ACHN (cell line): ENCODE measurements at places on chromosomes 12 and 14.
A peak's percentile ranks its signal among the peaks of the same experiment; 100 is the strongest.

GRCh38 chr14:78202976-78203375 is 32.8 kb downstream of the NRXN3 start:
- no peak for DNase-seq

GRCh38 chr12:94074216-94074979 is 74.0 kb upstream of the PLXNC1 start:
- no peak for DNase-seq

- DNase-seq: no peak
Observed at GRCh38 chr14:28813810-28814209, 47.2 kb downstream of the FOXG1 start.

DNA sequence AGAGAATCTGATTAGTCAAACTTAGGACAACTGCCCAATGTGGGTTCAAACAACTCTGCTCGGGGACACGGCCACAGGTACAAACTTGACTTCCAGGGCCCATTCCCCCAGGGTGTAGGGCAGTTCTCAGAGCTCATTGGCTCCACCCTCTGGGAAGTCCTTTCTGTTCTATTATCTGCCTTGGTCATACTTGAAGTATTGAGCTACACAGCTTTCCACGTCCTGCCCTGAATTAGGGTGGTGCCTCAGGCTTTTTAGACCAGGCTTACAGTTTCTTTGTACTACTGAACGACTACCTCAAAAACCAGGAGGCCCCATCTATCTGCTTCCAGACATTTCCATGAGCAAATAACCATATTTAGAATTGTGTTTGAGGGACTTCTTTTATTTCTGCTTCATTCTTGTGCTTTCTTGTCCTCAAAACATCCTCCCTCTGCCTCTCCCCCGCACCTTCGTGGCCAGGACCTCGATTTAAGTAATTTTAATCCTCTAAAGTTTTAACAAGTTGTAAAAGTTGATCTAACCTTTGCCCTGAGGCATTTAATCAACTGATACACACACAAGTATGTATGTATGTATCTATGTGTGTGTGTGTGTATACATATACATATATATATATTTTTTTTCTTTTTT is 281.7 kb upstream of the AMIGO2 start:
- no peak for DNase-seq

- no peak for DNase-seq
Observed at GRCh38 chr14:25396128-25396527, 346.2 kb upstream of the STXBP6 start.

GRCh38 chr12:46403719-46404070 is 31.1 kb upstream of the SLC38A2 start:
- no peak for DNase-seq

GRCh38 chr12:100185361-100185894 is 15.2 kb upstream of the ACTR6 start:
- no peak for DNase-seq

GRCh38 chr14:64801800-64802199 is 77.9 kb downstream of the SPTB start:
- peak; percentile 25 for DNase-seq

DNA sequence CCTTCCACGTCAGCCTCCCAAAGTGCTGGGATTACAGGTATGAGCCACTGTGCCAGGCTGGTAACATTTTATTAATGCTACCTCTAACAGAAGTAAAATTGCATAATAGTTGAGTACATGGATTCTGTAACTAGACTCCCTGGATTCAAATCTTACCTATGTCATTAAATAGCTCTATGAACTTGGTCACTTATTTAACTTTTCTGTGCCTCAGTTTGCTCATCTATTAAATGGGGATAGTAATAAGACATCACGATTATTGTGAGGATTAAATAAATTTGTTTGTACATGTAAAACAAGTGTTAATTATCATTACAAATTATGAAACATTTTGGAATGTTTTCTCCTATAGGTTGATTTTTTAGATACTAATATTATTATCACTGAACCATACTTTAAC is 6.7 kb downstream of the ACTR6 start:
- no peak for DNase-seq

DNA sequence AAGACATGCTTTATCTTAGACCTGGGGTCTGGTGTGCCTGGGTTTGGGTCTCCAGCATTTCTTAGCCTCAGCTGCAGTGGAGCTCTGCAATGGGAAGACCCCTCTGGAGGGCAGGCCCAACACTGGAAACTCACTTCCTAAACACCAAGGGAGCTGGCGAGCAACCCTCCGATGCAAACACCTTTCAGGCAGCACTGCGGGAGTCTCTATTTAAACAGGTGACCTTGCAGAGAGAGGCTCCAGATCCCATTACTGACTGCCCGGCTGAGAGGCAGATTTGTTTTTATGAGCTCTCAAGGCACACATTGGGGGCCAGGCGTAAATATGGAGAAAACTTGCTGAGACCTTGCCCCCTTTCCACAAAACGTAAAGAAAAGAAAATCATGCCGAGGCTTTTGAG is 195.5 kb downstream of the PAX9 start:
- DNase-seq: no peak

DNA sequence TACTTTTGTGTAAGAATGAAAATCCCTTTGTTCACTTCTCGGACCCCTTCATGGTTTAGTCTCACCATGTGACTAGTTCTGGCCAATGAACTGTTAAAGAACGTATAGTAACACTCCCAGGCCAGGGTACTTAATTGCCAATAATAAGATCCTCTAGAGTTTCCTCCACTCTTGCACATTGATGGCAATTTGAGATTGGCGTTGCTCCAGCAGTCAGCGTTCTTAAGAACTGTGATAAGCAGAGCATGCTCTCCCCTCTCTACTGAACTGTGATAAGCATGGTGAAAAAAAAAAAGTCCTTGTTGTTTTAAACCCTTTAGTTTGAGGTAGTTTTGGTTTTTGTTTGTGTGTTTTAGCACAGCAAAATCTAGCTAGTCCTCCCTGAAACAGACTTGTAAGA is 854.5 kb downstream of the SLC6A15 start:
- no peak for DNase-seq

DNA sequence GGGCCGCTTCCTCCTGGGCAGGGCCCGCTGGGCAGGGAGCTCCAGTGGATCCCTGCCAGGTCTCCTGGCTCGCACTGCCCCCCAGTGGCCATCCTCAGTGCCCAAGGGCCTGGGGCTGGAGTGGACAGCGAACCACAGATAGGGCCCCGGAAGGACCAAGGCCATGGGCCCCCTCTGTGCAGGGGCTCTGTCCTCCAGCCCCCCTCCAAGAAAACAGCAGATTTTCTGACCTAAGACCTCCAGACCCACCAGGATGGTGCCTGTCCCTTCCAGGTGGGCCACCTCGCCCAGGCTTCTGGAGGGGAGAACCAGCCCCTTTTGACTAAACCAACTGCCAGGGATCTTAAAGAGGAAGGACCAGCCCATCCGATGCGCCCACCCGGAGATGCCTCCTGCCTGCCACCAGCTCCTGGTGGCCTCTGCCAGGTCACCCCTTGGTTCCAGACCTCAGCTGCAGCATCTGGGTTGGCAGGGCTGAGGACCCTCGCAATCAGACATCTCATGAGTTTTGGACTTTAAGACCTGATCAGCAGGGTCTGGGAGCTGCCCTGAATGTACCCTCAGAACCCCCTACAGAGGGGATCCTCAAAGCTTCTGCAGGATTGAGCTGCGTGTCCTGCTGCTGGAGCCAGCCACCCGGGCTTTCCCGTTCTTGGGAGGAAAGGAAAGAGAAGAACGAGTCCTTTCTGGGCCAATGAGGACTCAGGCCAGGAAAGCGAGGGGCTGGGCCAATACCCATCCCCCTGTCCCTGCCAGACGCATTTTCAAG is 325.8 kb upstream of the DIO3 start:
- DNase-seq: peak; percentile 55

GRCh38 chr12:121448771-121449315 is 48.9 kb downstream of the RNF34 start:
- DNase-seq: no peak

GRCh38 chr12:109759595-109759994 is 46.0 kb downstream of the FAM222A start:
- no peak for DNase-seq

GRCh38 chr14:70168406-70168805 is 20.3 kb downstream of the SLC8A3 start:
- DNase-seq: no peak

DNA sequence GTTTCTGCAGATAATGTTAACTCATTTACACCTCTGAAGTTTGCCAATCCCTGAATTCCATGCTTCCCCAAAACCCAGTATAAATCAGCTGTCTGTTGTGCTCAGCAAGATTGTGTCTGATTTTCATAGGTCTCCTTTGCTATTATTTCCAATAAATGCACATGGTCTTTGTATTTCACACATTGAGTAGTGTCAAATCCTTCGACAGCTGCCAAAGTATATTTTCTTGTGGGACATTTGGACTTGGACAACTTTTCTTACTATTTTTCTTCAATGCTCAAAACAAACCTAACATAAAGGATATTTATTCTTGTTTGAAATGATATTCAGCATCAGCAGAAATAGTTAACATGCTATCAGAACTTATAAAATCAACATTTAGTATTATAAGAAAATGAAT is 406.1 kb upstream of the OR4E1 start:
- no peak for DNase-seq

- no peak for DNase-seq
Observed at GRCh38 chr12:59004456-59004855, 84.2 kb upstream of the LRIG3 start.

DNA sequence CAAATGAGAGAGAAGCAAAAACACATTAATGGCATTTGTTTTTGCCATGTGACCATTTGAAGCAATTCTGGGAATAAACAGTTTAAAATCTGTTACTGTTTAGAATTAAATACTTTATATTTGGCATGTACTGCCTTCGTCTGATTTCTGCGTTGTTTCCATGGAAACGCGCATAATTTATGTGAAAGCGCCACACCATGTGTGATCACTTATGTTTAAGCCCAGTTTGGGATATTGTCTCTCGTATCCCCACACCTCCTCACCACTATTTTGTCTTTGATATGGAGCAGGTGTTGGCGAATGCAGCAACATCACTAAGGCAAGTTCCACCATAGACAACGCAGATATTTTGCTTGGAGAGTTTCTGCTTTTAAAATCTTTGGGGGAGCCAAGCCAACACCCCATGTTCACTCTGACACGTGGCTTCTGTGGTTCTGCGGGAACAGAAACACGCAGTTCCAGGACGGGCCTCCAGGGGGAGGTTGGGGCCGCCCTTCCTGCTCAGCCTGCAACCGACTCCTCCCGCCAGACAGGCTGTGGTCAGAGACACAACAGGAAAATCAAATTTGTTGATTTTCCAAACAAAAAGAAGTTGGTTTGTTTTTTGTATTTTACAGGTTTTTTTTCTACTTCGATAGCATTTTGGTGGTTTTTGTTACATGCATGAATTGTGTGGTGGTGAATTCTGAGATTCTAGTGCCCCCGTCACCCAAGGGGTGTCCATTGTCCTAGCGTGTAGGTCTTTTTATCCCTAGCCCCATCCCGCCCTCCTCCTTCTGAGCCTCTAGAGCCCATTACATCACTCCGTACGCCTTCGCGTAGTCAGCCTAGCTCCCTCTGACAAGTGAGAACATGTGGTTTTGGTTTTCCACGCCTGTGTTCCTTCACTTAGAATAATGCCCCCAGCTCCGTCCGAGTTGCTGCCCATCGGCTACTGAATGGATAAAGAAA is 101.9 kb upstream of the SFSWAP start:
- peak; percentile 63 for DNase-seq

DNA sequence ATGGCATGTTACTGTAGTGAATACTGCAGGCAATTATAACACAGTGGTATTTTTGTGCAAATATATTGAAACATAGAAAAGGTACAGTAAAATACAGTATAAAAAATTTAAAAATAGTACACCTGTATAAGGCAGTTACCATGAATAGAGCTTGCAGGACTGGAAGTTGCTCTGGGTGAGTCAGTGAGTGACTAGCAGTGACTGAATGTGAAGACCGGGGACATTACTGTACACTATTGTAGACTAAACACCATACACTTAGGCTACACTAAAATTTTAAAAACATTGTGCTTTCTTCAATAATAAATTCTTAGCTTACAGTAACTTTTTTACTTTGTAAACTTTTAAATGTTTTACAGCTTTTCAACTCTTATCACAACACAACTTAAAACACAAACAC is 181.7 kb downstream of the GALC start:
- no peak for DNase-seq
